Activated T-cell treated with anti-CD3 and anti-CD28 coated beads, Interleukin-2, amount 50 U/mL, for 1 hour (primary cell): ENCODE measurements at places on chromosomes 16 and 17.

GRCh38 chr17:28211811-28212210 is 107.2 kb upstream of the TMEM97 start:
- DNase-seq, result no peak

DNA sequence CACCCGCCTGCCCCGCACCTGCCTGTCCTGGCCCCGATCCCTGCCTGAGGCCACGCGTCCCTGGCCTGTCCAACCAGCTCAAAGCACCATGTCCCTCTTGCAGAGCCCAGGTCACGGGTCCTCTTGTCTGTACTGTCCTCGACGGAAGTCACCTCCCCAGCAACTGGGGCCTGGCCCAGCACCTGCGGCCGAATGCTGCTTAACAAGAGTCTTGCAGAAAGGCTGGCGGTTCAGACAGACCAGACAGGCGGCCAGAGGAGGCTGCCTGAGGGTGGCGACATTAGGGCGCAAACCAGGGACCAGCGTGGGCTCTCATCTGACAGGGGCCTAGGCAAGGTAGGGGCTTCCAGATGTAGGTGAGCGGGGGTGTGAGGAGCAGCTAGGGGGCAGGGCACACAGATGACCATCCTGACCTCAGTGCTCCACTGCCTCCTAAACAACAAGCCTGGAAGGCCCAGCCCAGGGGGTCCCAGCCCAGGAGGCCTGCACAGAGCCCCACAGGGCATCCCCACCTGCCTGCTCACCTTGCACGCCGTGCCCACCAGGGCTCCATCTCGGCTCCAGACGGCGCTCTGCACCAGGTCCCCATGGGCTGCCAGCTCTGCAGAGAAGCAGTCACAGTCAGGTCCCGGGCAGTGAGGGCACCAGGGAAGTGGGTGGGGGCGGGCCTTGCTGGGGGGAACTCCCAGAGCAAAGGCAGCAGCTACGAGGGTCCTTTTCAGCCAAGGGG is 11.3 kb downstream of the CORO7 start:
- no peak for DNase-seq

DNA sequence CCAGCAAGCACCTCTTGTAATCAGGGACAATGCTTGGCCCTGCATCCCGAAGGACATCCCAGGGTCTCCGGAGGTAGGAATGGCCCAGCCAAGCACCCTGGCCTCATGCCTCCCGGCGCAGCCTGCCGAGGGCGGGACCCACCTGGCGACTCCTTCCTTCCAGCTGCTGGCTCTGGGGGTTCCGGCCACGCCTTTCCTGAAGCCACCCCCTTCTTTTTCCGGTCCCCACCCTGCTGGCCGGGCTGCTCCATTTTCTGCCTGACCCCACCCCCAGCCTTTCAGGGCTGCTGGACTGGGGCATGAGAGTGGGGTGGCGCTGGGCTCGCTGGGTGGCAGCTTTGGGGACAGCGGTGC is 22.5 kb upstream of the CIBAR2 start:
- DNase-seq, result no peak

- DNase-seq, result peak; percentile 35
Measured at GRCh38 chr16:50684823-50685461, 3.8 kb upstream of the SNX20 start.

- no peak for DNase-seq
Measured at GRCh38 chr16:19853742-19854542, 30.7 kb downstream of the GPRC5B start.

DNA sequence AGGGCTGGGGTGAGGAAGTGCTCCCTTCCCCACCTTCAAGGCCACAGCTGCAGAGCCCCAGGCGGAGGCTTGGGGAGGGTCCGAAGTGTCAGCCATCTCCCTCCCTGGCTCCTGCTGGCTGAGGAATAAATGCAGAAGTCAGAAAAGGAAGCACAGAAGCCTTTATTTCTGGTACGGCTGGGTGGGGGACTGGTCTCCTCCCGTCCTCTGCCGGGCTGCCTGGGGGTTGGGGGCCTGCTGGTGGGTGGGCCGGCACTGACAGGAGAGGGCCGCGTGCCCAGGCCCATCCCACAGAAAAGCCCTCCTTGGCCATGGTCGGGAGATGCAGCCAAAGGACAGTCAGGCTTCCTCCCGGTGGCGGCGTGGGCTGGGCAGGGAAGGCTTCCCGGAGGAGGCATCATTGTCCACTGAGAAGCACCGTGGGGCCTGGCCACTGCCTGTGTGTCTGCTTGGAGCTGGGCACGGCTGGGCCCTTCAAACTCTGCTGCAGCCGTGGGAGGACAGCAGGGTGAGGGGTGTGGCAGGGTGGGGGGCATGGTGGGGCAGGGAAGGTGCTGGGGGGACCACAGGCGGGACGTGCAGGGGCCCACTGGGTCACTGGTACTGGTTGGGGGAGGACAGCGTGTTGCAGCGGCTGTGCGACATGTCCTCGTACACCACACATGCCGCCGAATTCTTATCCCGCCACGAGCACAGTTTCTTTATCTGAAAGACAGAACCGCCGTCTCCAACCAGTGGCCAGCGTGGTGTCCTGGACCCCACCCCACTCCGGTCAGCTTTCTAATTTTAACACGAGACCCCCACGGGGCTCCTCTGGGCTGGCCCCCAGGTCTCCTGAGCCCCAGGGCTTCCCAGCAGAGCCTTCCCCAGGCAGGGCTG is 2.4 kb downstream of the CD7 start:
- no peak for DNase-seq

DNA sequence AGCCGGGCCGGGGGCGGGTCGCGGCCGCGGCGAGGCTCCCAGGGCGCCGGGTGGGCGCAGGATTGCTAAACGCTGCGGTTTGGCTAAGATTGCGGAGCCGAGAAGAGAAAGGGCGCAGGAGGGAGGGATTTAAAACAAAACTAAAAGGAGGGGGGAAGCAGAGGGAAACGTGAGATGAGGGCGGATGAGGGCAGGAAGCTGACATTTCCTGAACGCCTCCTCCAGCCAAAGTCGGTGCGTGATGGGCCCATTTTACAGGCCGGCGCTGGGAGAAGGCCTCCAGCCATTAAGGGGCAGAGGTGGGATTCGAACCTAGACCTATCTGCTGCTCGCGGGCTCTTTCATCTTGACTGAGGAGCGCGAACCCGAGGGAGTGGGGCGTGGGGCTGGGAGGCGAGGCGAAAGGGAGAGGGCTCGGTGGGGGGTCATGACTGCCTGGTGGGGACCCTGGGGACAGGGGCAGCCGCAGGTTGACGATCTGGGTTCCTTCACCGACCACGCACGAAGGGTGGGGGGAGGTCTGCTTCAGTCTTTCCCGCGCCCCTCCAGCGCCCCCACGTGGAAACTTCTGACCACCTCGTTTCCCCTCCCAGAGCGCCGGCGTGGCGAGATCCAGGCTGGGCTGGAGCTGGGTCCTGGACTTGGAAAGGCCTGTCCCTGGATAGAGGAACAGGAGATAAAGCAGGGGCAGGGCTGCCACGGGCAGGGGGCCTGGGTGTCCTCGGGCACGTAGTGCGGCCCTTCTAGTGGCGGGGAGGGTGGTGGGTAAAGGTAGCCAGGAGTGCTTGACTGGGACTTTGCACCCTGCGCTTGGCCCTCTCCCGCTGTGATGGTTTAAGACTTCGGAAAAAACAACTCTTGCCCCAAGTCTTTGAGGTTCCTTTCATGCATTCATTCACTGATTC is 3.8 kb upstream of the TAC4 start:
- DNase-seq, result peak; percentile 77

GRCh38 chr16:81261049-81261648 is 22.7 kb downstream of the BCO1 start:
- DNase-seq, result no peak

- no peak for DNase-seq
Measured at GRCh38 chr16:3716831-3717234, 491 bp downstream of the TRAP1 start.

- DNase-seq, result no peak
Measured at GRCh38 chr17:47621293-47622179, 28.2 kb upstream of the KPNB1 start.

- DNase-seq, result no peak
Measured at GRCh38 chr16:17408296-17408695, 62.5 kb downstream of the XYLT1 start.

- DNase-seq, result no peak
Measured at GRCh38 chr17:79651761-79652160, 40.9 kb upstream of the RBFOX3 start.

GRCh38 chr16:77336637-77337036 is 98.2 kb downstream of the ADAMTS18 start:
- no peak for DNase-seq

DNA sequence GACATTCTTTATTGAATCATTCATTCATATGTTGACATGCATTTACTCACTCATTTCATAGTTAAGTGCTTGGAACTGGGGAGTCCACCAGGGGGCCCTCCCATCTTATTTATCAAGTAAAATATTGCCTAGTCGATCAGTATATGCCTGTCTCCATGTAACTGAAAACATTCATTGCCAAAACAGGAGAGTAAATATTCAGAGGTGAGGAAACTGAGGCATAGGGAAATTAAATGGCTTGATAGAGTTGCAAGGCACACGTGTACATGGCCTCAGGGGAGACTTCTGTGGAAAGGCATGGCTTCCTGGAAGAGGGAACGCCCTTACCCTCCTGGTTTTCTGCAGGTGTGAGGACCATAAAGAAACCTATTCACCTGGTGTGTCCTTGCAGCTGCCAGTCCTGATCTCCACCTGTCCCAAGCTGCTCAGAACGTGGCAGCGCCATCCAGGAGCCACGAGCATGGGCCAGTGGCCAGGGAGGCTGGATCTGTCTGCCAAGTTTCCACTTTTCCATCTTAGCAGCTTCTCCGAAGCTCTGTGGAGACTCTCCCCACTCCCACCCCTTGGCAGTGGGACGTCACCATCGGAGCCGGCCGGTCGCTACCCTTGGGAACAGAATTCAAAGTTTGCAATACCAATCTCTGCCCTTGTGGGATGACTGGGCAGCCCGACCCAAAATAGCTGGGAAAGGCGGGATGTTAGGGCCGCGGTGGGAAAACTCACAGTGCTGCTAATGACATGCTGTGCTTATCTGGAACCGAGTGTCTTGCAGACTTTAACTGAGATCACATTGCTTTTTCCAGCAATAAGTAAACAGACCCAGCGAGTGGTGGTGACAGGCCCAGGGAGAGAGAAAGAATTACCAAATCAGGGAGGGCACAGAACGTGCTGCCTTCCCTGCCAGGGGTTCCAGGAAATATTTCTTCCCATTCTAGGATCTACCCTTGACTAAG is 4.1 kb upstream of the C1QTNF1 start:
- peak; percentile 42 for DNase-seq

DNA sequence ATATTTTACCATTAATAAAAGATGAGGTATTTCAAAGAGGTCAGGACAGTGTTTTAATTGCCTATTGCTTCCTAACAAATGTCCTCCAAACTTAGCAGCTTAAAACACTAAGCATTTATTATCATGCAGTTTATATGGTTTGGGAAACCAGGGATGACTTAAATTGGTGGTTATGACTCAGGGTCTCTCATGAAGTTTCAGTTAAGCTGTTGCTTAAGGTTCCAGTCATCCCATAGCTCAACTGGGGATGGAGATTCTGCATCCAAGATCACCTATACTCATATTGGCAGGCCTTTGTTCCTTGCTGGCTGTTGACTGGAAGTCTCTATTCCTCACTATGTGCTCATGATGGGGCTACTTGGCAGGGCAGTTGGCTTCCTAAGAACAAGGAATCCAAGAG is 1329.9 kb upstream of the GOT2 start:
- DNase-seq, result no peak

DNA sequence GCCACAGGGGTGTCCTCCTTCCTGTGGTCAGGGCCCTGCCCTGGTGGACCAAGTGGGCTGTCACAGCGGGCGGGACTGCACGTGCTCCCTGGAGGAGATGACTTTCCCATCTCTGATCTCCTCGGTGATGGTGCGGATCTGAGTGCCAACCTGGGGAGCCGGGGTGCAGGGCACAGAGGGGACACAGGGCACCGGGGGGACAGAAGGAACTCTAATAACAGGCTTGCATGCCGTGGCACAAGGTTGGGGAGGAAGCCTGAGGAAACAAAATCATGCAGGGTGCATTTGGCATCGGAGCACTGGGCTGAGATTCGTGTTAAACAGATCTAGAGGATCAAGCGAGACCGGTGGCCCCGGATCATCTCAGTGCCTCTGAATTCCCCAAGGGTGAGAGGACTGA is 3.4 kb downstream of the KRT36 start:
- no peak for DNase-seq

DNA sequence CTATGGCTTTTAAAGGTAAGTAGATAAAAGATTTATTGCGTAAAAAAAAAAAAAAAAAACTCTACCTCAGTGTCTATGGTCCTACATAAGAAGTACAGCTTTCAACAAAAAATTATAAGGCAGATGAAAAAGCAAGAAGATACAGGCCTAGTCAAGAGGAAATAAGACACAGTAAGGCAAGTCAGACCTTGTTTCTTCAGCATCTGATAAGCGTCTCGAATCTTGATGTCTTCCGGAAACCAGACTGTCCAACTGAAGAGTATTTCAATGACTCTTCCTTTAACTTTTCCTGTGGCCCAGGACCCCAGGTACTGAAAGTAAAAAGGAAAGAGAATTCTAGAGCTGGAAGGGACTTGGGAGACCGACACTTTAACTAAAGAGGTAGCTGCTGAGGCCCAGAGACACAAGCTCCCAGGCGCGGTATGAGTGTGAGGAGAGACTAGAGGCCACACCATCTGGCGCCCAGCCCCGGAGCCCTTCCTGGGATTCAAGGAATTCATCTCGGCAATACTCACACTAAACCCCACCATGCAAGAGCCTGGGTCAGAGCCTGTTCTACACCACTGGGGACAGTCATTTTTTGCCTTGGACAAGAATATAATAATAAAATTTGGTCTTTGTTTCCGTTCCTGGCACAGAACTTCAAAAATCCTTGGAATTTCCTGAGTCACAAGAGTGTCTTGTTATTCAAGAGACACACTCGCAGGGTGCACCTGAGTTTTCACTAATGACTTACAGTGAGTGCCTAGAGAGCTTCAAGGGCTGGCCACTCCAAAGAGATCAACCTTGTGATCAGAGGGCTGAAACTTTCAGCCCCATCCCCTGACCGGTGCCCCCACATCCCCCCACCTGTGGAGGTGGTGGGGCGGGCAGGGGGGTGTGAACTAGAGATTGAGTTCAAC is 18.6 kb downstream of the GGA2 start:
- no peak for DNase-seq

DNA sequence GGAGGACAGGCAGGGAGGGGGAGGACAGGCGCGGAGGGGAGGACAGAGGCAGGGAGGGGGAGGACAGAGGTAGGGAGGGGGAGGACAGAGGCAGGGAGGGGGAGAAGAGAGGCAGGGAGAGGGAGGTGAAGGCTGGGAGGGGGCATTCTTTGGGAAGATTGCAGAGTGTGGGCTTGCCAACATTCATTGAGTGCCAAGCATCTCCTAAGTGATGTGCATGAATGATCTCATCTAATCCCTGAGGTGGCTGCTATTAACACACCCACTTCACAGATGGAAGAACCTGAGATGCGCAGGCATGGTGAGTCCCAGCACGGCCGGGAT is 58.3 kb downstream of the NT5M start:
- DNase-seq, result no peak
